ENCODE measurements at places on chromosomes 2 and 18.

GRCh38 chr2:122532481-122532880 lies 777.0 kb downstream of the TSN start:
- no peak for DNase-seq

DNA sequence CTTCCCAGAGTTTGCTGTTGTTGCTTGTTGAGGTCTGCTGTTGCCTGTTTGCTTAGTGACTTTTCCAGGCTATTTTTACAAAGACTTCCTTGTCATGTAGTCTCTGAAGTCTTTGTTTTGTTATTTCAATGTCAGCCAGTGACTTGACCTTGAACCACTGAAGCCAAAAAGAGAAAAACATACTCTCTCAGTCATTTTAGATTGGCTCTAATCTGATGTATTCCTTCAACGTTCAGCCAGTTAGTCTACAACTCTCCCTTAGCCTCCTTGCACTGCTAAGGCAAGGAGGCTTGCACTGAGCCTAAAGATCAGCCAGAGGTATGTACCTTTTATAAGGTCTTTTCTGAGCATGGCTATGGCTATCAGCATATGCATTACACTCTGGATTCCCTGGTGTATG lies 27.9 kb downstream of the KIAA1328 start:
- DNase-seq, result no peak

DNA sequence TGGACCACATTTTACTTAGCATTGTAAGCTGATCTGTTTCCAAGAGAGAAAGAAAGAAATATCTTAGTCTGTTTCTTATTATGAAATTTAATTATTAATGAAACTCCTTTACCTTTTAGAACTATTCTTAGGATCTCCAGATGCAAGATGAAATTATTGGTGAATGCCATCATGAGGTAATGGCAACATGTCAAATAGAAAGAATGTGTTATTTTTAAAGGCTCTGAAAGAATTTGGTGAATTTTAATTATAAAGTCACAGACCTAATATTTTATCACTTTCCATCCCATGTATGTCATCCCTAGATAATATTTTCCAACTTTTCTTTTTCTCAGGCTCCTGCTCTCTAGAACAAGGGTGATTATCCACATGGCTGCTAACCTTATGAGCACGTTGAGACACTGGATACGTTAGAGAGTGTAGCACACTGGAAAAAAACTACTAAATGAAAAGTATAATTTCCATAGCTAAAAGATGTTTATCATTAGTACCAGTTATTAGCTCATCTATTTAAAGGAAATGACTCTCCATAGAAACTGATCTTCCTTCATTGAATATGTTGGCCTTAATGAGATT lies 95.2 kb upstream of the SCG2 start:
- DNase-seq, result no peak

- no peak for DNase-seq
Observed at GRCh38 chr2:171852366-171852888, 41.6 kb downstream of the SLC25A12 start.

DNA sequence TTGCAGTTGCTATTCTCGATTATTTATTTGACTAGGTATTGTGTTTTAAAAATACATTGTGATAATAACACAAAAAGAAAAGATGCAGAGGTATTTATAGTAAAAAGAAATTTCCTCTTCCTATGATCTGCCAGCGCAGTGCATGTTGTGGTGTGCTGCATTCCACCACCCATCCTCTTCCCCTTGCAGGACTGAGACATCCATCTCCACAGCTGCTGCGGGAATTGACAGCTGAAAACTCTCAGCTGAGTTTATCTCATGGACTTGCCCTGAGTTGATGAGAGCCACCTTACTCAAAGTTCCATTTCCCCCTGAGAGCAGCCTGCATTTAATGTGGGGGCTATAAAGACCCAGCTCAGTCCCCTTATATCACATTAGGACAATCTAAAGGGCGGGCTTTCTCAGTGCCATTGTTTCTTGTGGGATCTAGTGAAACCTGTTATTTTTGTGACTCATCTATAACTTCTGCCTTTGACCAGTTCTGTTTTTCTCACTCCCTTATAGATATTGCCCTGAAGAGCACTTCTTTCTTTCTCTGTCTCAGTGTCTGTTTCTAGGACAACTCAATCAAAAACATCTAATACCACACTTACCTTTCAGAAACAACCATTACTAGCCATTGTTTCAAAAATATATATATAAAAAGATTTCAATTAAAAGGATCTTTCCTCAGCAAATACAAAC lies 698.5 kb downstream of the NR4A2 start:
- no peak for DNase-seq

DNA sequence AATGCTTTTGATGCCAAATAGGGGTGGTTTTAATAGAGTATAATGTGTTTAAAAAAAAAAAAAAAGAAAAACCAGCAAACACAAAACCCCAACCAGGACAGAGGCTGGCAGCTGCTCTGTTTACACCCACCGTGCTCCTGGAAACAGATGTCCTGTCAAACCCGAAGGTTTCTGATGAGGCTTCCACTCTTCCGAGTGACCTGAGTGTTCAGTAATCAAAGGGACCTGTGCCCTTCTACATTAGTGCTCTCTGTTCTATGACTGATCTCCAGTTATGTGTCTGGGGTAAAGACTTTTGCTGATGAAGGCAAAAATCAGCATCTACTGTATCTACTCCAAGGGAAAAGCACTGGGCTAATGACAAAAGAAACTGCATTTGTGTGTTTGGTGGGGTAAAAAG lies 3.5 kb upstream of the KLHL29 start:
- DNase-seq, result no peak

DNA sequence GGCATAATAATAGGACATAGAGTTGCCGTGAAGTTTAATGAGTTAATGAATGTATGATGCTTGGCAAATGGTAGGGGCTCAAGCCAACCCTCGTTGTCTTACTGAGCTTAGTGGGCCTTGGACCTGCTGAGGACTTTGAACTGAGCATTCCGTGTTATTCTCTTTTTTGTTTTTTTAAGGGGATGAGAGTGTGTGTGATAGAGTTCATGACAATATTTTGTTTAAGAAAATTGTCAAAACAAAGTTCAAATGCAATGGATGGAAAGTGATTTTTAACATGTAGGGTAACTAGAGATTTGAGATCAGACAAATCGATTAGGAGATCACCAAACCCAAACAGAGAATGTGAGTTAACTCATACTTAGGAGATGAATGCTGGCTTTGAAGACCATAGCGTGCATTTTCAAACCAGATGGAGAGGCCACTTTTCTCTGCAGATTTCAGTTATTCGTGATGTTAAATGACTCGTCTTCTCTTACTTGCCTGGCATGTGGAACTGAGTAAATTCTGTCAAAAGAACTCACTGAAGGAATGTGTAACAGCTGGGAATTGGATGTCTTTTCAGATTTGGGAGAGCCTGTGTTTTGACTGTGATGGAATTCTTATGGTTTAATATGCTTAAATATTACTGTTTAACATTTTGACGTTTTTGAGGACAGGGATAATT lies 88.7 kb downstream of the NEDD4L start:
- DNase-seq, result no peak

GRCh38 chr2:20647738-20648137 lies 3.2 kb downstream of the HS1BP3 start:
- DNase-seq, result no peak

- DNase-seq, result no peak
Observed at GRCh38 chr2:240377366-240377765, 58.1 kb upstream of the GPC1 start.

DNA sequence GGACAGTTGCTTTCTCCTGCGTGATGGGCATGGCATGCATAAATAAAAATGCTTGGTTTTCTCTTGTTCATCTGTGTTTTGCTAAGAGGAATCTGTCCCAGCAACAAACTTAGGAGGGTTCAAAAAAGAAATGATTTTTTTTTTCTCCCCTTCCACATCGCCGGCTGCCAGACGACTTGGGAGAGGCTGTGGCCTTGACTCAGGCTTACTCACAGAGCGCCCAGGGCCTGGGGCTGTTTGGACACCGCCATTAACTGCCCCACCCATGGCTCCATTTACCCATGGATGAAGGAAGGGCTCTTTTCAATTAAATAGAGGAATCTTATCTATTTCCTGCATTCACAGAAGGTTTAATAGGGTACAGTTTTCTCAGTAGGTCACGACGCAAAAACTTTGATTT lies 22.3 kb upstream of the SERPINB5 start:
- no peak for DNase-seq

- no peak for DNase-seq
Observed at GRCh38 chr2:46067501-46068305, 229.5 kb upstream of the EPAS1 start.

DNA sequence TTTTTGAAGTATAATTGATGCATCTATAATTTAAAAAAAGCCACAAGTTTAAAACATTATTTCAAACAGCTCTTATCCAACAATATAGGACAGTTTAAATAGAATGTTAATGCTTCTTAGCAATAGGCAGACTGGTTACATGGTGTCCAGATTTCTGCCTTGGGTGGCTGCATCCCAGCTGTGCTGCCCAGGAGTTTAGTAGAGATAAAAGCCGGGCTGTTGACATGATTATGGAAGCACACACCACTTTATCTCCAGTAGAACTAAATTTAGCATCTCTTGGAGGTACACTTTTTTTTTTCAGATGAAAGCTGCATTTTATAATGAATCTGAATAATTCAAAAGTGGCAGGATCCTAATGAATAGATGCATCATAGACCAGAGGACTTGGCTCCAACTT lies 309.7 kb downstream of the PLCL1 start:
- no peak for DNase-seq

DNA sequence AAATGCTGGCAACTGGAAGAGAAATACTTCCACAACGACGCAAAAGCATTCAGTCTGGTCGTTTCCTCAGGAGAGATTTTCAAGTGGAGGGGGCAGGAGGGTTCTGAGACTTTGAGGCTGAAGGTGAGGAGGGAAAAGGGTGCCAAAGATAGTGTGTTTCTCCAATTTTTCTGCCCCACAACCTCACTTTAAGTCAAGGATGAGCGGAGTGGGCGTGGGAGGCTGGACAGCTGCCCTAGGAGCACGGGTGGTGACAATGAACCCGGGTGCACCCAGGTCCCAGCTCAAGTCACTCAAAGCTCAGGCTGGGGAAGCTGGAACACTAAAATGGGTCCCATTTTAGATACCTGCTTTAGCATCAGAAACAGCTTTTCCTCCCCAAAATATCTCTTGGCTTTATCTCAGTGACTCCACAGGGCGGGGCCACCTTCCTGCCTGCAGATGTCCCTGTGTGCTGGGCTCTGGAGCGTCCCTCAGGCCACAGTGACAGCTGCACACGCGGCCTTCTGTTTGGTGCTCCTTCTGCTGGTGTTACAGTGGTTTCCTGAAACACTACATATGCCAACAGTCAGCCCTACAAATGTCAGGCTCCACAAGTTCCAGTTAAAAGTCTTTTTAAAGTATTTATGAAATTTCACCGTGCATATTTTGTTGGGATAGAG lies 1.4 kb upstream of the MBP start:
- DNase-seq, result peak; percentile 37

DNA sequence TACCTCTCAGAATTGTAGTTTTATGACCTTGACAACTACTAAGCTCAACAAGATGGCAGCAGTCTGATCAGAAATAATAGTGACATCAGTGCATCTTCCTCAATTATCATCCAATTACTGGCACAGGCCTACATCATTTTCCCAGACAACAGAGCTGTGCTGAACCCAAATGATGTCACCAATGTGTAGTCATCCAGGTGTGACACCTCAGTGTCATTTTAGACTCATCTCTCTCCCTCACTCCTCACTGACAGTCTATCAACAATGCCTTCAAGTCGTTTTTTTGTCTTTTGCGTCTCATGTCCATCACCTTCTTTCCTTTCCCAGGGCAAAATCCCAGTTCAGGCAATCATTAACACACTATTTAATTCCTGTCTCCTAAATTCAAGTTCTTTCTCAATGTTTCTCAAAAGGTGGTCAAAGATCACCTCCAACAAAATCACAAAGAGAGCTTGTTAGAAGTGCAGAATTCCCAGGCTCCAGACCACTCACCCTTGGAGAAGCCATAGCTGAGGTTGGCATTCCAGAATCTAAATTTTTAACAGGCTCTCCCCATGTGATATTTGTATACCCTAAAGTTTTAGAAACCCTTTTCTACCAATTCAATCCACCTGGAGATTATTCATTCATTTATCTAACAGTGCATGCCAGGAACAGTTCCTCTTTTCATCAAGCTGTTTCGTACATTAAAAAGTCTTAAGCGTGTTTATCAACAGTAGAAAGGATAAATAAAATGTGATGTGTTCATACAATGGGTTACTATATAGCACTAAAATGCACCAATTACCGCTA lies 125.3 kb upstream of the KLF7 start:
- no peak for DNase-seq

GRCh38 chr2:64698177-64698643 lies 44.5 kb upstream of the SERTAD2 start:
- DNase-seq, result no peak

Data from activated T-cell treated with anti-CD3 and anti-CD28 coated beads, Interleukin-2, amount 50 U/mL, for 1 hour (primary cell).